ENCODE measurements at places on chromosomes 6 and 20.

- DNase-seq = no peak
Measured at GRCh38 chr6:111918825-111919224, 45.6 kb upstream of the FYN start.

- no peak for DNase-seq
Measured at GRCh38 chr6:158388727-158389126, 76.5 kb downstream of the TULP4 start.

DNA sequence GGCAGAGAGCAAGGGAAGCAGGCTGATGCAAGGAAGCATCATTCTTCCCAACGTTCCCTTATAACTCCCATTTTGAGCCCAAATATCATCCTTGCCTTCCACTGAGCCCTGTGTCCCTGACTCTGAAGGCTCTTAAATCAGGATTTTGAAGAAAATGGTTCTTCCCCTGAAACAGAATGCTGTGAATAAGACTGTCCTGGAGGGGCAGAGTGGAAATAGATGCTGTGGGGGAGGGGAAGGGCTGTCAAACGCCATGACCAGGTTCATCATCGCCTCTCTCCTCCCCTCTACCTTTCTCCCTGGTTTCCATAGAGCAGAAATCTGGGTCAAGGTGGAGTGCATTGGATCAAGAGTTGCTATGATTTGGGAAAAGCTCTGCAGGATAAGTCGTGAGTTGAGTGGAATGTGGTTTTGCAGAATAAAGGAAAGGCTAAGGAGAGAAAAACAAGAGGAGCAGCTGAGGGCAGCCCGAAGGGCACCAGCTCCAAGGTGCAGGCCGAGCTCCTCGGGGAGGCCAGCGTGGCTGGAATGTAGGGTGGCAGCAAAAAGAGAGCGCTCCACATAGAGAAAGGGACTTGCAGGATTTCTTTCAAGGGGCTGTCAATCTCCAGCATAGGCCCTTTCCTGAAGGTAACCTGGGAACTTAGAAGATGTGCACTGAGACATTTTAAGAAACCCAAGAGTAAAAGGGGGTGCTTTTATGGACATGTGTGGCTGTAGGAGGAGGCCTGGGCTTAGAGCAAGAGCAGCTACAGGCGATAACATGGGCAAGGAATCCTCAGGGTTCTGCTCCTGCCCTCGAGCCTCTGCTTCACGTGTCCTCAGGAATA is 120.8 kb upstream of the CDYL start:
- no peak for DNase-seq

GRCh38 chr6:26390531-26390930 is 7.6 kb downstream of the BTN2A2 start:
- DNase-seq = no peak

GRCh38 chr6:149895833-149896271 is 2.1 kb downstream of the RAET1E start:
- DNase-seq = peak; percentile 10
